Activated CD4-positive, alpha-beta T cell treated with anti-CD3 and anti-CD28 coated beads for 24 hours (primary cell): ENCODE measurements at places on chromosomes 1 and 21.

GRCh38 chr1:161505686-161506085 is 429 bp downstream of the FCGR2A start:
- DNase-seq: no peak

- DNase-seq: no peak
These were observed 256.7 kb downstream of the KIF26B start for GRCh38 chr1:245411245-245412036.

DNA sequence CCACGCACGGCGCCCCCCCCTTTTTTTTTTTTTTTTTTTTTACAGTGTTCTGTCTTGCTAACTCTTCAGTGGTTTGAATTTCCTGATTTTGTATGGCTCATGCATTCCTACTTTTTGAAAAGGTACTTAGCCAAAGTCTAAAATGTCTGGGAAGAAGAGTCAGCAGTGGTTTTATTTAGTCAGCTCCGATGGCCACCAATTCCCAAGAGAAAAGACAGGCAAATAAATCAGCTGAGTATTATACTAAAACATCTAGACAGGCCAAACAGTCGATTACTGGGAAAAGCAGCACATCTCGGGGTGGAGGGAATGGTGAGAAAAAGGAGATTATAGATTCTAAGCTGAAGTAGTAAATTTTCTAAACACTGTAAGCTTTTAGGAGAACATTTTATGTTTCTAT is 192.5 kb upstream of the ZRANB2 start:
- DNase-seq: no peak

DNA sequence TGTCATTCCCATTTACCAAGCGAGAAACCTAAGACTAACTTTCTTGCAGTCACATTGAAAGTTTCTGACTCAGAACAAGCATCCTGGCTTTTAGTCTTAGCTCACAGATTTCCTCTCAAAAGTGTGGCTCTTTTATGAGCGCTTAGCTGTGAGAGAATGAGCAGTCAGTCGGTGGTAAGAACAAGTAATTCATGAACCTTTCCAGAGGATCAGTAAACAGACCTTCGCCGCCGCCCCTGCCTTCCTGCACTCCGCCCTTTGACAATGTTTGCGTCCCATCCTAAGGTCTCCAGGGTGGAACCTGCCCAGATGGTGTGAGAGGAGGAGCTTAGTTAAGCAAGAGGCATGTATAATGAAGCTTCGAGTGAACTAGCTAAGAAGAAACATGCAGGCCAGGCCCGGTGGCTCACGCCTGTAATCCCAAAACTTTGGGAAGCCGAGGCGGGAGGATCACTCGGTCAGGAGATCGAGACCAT is 142.4 kb downstream of the GLUL start:
- DNase-seq: no peak

DNA sequence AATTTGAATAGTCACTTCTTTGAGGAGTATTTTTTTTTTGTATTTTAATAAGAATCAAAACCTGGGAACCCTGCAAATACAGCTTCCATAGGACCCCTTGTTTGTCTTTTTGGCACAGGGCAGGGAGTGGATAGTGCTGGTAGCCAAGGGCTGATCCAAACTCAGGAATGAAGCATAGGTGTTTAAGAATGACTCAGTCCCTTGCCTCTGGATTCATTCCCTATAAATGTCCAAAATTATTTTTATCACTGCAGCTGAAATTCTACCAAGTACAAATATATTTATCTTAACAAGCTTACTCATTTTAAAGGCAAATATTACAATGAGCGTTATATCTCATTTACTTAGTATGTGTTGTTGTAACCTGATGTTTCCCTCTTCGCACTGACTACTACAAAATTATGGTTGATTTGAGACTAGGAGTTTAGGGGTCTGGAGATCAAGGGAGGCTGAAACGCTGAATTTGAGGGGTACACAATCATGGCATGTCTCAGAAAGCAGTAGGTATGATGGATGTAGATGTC is 278.6 kb upstream of the LYPLAL1 start:
- DNase-seq: no peak

- DNase-seq: no peak
These were observed 74.2 kb downstream of the SIM2 start for GRCh38 chr21:36773117-36773516.

GRCh38 chr1:186899577-186899976 is 70.8 kb downstream of the PLA2G4A start:
- DNase-seq: no peak

GRCh38 chr21:26408511-26408910 is 164.6 kb downstream of the CYYR1 start:
- DNase-seq: no peak
